NCI-H187 (cell line): ENCODE measurements at places on chromosomes 16 and 17.

- DNase-seq, result no peak
These were observed 10.1 kb downstream of the LITAF start for GRCh38 chr16:11576427-11577289.

DNA sequence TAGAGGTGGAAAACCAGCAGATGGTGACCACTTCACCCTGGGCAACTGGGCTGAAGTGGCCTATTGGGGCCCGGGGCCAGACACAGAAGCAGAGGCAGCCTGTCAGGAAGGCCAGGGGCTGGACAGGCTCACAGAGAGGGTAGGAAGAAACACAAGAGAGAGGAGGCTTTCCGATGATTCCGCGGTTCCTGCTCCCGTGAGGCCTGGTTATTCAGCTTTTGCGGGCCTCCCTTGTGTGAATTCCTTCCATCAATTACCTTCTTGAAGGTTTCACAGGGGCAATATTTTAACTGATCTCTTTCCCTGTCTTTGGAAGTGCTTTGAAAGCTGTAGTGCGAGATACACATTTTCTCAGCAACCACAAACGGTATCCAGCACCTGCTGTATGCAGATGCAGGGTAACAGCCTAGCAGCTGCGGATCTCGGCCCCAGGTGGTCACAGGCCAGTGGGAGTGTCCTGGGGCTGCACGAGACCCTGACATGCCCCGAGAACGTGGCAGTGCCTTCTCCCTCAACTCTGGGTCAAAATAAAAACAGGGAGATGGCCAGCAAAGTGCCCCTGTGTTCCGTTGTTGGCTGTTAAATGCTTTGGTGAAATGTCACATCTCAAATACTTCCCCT is 11.6 kb upstream of the CMIP start:
- no peak for DNase-seq

GRCh38 chr16:66167564-66168291 is 198.8 kb upstream of the CDH5 start:
- no peak for DNase-seq

DNA sequence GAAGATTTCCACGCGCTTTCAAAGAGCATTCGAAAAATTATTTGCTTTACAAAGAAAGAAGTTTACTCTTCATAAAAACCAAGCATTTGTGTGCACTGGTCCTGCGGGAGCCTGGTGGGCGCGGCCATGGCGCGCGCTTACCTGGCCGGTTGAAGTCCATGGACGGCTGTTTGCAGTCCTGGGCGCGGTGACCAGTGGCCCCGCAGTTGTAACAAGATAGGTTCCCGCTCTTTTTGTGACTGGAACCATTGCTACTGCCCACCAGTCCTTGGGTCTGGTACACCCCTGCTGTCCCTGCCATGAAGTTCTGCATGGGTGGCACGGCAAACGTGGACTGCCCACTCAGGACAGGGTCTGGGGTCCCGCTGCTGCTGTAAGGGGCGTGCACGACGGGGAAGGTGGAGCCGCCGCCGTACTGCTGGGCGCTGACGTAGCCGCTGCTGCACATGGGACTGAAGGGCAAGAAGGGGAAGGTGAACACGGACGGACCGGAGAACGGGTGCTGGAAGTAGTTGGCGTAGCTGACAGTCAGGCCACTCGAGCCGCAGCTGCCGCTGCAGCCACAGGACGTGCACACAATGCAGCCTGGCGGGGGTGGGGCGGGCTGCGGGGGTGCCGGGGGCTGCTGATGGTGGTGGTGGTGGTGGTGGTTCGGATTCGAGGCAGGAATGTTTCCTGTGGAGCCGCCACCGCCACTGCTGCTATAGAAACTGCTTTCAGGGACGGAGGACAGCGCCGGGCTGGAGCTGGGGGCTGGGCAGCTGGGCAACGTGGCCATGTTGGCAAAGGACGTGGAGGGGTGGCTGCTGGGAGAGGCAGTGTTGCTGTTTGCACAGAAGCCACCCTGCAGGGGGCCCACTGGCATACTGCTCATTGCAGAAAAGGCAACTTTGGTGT is 19.5 kb downstream of the MAP1LC3B start:
- no peak for DNase-seq

- no peak for DNase-seq
These were observed 21.5 kb downstream of the CCL4 start for GRCh38 chr17:36124879-36125824.

- no peak for DNase-seq
These were observed 2.0 kb downstream of the ABCC12 start for GRCh38 chr16:48153774-48154173.

GRCh38 chr17:38354466-38354865 is 2.8 kb downstream of the SOCS7 start:
- no peak for DNase-seq

DNA sequence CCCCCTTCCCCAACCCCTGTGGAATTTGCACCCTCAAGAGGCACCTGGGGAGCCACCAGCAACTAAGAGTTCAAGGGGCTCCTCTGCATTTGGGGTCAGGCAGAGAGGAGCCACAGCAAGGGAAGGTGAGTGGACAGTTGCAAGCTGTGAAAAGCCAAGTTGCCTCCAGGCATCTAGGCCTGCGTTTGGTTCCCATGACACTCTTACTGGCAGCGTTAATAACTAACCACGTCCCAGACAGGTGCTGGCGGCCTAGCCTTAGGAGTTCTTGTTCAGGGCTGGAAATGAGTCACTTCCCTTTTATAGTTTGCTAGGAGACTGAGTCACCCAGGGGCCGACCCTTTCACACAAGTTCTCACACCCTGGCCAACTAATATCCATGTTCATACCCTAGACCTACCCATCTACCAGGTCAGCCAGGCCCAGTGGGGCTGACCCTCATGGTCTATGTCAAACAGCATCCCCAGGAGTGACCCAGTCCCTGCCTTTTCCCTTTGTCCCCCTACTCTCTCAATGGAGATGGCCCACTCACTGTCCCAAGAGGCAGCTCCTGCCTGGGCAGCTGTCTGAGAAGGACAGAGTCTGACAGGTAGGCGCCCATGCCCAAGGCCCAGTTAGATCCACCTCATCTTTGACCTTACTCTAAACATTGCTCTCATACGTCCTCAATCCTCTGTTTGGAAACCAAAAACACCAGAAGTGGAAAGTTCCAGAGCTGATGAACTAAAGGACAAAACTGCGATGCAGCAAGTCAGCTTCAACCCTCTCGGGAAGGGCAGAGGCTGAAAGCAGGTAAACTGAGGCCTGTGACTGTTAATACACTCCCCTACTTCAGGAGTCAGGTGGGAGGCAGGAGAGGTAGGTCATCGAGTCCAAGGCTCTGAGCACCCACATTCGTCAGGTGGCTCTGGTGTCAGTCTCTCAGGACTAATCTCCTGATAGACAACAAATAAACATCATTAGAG is 300.6 kb downstream of the SOX9 start:
- no peak for DNase-seq

GRCh38 chr17:40443196-40443987 is at the start of gene IGFBP4:
Gene IGFBP4 (plus strand): TSS chr17:40443450. CDS start chr17:40443736, 286 bp downstream.
- DNase-seq, result no peak

- no peak for DNase-seq
These were observed 11.8 kb upstream of the GAS7 start for GRCh38 chr17:10210151-10210574.

DNA sequence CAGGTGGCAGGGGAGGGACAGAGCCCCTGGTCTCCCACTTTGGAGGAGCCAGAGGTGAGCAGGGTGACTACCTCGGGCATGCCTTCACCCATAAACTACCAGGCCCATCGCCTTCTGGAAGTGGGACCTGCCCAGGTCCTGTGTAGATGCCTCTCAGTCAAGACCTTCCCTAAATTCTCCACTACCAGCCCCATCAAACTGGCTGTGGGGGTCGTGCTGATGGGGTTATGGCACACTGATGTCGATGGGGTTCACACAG is 5.8 kb upstream of the RAB37 start:
- DNase-seq, result no peak

DNA sequence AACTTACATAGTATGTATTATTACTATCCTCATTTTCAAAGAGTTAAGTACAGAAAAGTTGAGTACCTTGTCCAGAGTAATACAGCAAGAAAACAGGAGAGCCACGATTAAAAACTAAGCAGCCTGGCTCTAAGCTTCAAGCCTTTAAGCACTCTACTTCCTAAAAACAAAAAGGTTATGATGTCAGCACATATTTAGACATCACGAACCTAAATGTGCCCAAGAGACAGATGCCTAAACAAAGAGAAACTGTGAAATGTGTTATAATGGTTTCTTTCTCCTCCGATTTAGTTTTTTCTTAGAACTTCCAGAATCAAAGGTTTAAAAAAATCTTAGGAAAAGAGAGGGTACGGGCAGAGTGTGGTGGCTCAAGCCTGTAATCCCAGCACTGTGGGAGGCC is 151.0 kb downstream of the VPS53 start:
- no peak for DNase-seq

GRCh38 chr17:27538156-27538955 is 82.1 kb downstream of the KSR1 start:
- no peak for DNase-seq

- no peak for DNase-seq
These were observed 57.2 kb upstream of the CIBAR2 start for GRCh38 chr16:85169333-85170065.

GRCh38 chr16:47728205-47728604 is 267.1 kb downstream of the PHKB start:
- DNase-seq, result no peak

DNA sequence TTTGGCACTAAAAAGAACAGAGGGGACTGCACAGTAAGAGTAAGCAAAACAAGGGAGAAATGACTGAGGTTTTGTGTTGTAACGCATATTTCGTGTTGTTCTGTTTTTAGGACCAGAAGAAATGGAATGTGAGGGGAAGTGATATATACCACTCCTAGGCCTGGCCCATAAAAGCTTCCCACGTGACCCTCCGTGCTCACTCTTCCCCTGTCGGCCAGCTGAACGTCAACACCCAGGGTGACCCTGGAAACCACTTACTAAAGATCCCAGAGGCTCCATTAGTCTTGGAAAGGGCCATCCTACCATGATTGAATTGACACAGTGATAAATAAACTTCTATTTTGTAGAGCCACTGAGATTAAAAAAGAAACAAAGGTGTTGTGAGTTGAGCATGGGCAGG is 79.8 kb downstream of the HELZ start:
- DNase-seq, result no peak

DNA sequence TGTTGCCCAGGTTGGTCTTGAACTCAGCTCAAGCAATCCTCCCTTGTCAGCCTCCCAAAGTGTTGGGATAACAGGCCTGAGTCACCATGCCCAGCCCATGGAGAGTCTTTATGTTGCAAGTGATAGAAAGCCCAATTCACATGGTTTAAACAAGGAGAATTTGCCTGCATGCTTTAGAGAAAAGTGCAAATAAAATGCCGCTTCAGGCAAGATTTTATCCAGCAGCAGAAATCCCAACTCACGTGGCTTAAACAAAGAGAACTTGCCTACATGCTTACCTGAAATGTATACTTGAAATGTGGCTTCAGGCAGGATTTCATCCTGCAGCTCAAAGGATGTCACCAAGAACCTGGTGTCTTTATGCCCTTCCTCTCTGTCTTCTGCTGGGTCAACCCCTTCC is 28.8 kb upstream of the XYLT2 start:
- no peak for DNase-seq

DNA sequence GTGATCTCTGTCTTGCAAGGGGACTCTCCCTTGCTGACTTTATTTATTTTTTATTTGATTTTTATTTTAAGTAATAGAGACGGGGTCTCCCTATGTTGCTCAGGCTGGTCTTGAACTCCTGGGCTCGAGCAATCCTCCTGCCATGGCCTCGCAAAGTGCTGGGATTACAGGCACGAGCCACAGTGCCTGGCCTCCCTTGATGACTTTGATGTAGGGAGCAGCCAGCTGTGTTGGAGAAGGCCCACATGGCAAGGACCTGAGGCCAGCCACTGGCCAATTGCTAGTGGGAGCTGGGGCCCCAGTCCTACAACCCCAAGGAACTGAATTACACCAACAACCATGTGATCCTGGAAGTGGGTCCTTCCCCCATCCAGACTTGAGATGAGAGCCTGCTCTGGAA is 81.8 kb downstream of the CNGB1 start:
- no peak for DNase-seq

GRCh38 chr17:44773140-44773539 is 14.4 kb downstream of the ADAM11 start:
- no peak for DNase-seq

GRCh38 chr16:14600164-14600563 is 29.9 kb downstream of the PARN start:
- no peak for DNase-seq
